ENCODE measurements at places on chromosomes 3 and 15.
A peak's percentile ranks its signal among the peaks of the same experiment; 100 is the strongest.

- no peak for DNase-seq
Measured at GRCh38 chr3:129940086-129940485, 34.4 kb upstream of the TRH start.

- DNase-seq, result peak; percentile 86
Measured at GRCh38 chr15:75455424-75455981, 4.0 kb upstream of the SIN3A start.

- DNase-seq, result no peak
Measured at GRCh38 chr3:133991209-133991608, 38.5 kb downstream of the SLCO2A1 start.

DNA sequence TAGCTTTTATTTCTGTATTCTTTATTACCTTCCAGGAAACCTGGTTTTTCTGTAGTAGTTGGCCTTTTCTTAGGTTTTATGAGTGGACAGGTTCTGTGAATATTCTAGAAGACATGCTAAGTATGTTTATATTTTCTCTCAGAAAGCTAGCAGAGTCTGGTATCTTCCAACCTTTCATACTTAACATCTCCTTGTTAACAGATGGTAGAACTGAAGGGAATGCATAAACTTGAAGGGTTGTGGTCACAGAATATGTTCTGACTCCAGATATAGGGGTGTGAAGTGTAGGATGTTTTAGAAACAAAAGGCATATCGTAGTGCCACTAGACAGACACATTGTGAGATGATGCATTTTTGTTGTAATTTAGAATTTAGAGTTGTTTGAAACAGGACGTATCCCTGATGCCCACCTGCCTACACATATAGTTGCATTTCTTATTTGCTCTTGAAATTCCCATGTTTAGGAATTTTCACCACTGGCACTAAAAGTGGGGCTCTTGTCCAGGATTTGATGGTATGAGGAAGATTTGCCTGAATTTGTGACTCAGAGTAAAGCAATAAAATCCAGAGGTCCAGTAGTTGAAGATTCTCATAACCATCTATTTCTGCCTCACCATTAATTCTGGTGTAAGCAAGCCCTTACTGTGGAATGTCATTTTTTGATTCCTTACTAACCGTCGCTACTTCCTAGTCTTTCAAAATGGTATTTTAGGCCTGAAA lies 274.5 kb downstream of the FEZF2 start:
- DNase-seq, result no peak

DNA sequence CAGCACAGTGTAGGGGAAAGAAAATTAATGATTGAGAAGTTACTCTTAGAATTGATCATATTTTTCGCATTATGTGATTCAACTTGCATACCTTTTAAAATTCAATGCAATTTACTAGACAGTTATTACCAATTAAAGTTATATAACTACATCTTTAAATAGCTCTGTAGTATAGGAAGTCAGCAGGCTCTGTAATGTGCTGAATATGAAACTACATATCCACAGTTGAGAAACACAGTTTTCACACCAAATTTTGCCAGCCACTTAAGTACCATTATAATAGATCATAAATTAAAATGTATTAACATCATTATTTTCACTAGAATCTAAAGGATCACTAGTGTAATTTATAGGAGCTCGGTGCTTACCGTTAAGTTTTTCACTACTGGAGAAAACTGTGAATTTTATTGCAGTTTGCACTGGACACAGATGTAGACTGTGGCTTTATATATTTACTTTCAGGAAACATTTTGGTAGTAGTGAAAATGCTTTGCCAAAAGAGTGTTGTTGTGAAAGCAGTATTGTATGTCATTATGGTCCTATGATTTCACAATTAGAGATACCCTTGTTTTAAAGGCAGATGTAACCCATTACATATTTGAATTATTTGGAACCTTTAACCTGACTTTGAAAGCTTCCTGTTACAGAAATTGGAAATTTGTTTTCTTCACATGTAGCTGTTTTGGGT lies 113.6 kb downstream of the PLCL2 start:
- no peak for DNase-seq

GRCh38 chr15:85667491-85668424 lies 127.0 kb downstream of the KLHL25 start:
- DNase-seq, result no peak

DNA sequence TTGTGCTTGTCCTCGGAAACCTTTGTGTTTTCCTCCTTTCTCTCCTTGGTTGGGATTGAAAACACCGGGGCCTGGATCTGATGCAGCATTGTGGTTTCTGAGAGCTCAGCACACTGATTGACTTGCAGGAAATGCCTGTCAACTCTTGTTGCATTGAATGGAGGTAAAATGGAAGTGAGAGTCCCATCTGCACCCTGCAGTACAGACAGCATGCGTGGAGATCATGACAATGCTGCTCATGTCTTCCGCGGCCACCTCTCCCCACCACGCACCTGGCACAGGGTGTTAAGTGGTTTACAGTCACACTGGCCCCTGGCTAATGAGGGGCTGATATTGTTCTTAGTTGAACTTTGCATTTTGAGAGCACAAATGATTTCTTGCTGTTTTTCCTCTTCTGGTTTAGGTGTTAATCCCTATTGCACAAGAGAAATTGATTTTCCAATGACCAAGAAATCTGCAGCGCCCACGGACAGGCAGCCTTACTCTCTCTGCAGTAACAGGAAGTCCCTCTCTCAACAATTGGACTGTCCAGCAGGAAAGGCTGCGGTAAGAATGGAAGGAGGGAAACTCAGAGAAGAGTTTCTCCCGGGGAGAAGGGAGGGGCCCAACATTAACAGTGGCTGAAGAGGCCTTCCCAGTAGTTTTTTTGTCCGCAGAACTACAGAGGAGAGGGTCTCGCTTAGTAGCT lies 58.5 kb downstream of the STARD5 start:
- no peak for DNase-seq

- DNase-seq, result no peak
Measured at GRCh38 chr3:16802389-16802788, 82.4 kb upstream of the PLCL2 start.

DNA sequence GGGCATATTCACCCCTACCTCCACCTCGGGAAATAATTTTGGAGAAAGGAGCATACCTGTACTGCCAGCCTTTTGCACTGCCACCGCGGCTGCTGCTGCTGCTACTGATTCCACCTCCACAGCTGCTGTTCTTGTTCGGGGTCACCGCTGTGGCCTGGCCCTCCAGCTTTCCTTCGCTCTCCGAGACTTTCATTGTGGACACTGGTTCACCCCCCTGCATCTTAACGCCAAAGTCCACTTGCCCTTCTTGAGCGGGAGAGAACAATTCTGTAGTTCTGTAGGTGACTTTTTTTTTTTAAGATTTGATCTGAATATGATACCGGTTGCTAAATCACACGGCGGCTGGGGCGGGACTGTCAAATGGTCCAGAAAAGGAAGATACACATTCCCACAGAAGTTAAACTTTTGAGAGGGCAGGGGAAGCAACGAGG lies 701 bp downstream of the OSBPL11 start:
- no peak for DNase-seq

- no peak for DNase-seq
Measured at GRCh38 chr3:64518496-64518895, 169.3 kb downstream of the ADAMTS9 start.

DNA sequence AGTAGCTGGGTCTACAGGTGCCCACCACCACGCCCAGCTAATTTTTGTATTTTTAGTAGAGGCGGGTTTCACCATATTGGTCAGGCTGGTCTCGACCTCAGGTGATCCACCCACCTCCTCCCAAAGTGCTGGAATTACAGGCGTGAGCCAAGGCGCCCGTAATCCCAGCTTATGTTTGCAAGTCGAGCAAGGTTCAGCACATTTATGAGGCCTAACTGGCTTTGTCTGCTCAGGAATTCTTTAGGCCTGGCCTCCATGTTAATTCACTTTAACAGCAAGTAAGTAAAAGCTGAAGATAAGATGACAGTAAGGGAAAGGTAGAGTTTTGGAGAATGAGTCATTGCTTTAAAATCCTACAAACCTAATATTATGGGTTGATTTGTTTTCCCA lies 24.6 kb downstream of the SIDT1 start:
- DNase-seq, result no peak

GRCh38 chr3:5112043-5112442 lies 10.0 kb upstream of the ARL8B start:
- DNase-seq, result no peak

DNA sequence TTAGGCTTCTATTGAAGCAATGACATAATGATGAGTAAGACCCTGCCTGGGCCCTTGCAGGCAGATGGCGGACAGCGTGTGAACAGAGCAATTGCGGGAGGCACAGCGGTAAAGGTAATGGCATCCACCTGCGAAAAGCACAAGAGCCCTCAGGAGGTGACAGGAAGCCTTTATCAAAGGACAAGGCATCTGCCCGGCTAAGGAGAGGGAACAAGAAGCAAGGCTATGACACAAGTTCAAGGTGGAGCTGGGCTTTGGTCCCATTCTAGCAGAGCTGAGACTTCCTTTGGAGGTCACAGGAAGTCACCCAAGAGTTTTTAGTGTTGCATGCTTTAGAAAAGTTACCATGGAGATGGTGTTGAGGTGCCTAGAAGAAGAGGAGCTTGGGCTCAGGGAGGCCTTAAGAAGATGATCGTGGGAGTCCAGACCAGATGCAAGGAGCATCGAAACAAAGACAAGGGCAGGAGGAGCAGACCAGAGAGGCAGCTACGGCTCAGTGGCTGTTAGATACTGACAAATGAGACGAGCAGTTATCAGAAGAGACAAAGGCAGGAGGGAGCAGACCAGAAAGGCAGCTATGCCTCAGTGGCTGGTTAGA lies 34.5 kb downstream of the OSBPL10 start:
- DNase-seq, result no peak

- no peak for DNase-seq
Measured at GRCh38 chr3:138452436-138452835, 18.0 kb downstream of the ESYT3 start.

GRCh38 chr3:138196023-138196422 lies 8.9 kb downstream of the ARMC8 start:
- DNase-seq, result no peak

DNA sequence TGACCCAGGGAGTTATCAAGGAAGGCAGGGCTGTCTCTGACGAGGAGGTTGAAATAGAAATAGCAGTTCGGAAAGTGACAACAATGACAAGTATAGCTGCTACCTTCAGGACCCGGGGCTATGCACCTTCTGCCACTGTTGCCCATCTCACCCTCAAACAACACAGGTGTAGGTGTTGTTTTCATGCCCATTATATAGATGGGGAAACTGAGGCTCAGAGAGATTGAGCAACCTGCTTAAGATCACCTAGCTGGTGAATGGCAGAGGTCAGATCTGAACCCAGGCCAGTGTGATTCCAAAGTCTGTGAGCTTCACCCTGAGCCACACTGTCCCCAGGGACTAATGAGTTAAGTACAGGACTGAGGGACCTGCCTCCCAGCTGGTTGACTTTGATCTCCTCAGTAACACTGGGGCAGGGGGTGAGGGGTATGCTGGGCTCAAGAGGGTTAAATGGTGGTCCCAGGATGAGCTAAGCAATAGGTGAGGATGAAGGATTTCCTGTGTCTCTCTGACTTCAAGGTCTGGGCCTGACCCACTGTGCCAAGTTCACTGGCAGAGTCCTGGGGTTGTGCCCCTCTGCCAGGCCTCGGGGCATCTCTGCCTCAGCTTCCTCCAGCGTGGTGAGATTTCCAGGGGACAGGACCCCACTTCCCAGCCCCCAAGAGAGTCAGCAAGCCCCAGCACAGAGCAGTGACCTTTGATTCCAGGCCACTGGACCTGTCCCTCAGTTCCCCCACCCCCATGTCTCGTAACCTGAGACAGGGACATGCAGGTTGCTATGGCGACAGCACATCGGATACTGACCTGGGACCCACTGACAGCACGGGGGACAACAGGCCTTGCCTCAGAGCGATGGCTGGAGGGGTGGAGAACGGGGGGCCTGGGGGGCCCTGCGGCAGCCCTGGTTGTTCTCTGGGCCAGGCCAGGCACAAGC lies 35.0 kb downstream of the ATP2B2 start:
- DNase-seq, result peak; percentile 68

DNA sequence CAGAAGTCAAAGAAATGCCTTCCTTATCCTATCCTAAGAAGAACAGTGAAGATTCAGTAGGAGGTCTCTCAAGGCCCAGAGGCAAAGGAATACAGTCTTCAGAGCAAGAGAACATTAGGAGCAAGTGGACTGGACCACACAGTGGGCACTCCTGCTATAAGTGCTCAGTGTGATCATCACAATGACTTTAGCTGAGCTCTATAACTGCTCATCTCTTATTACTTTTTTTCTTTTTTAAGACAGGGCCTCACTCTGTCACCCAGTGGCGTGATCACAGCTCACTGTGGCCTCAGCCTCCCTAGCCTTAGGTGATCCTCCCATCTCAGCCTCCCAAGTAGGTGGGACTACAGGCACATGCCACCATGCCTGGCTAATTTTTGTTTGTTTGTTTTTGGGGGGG lies 48.1 kb downstream of the COL8A1 start:
- no peak for DNase-seq

DNA sequence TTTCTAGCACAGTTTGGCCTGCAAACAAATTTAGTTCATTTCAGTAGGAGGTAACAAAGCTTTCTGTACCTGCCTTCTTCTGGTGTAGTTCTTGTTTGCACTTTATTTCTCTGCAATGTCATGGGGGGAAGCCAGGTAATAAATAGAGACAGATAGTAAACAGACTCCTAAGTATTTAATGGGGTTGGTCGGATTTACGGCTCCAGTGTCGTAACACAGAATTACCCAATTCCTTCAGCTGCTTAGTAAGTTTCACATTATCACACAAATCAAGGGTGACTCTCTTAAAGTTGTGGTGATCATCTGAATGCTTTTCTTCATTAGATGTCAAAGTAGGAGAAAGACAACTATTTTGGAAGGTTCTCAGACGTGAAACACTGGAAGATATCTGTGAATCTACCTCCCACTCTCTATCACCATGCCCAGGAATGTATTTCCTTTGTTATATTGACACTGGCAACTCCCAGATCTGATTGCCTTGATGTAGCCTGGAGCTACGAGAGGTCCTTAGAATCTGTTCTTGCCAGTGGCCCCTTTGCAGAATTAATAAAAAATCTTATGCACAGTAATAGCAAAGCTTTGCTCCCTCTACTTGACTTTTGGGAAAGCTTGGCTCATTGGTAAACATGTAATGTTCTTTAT lies 25.0 kb upstream of the TMC3 start:
- no peak for DNase-seq

- DNase-seq, result no peak
Measured at GRCh38 chr3:108134555-108134880, 43.7 kb upstream of the CD47 start.

DNA sequence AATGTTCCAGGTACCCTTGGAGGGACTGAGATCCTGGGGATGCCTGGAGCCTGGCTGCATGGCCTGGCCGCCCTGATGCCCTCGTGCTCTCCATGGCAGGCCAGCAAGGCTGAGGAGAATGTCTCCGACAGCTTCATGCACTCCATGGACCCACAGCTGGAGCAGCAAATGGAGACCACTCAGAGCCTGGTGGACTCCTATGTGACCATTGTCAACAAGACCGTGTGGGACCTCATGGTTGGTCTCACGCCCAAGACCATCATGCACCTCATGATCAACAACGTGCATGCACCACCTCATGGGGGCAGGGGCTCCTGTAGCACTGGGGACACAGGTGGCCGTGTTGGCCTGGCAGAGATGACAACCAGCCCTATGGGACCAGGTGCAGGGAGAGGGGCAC lies 19.7 kb downstream of the GOLGA6A start:
- no peak for DNase-seq

DNA sequence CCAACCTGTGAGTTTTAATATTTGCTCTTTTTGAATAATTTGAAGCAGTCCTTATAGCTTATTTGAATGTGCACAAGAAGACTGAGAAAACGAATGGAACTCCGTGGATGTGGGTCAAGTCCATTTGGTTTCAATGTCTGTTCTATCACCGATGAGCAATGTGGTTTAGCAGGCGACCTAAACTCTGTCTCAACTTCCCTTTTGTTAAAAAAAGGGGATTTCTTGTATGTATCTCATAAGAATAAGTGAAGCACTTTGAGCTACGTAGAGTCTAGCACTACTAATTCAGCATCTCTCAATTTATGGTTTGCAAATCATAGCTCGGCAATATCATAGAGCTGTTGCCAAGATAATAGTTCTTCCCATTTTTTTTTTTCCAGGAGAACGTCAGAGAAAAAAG lies 4.6 kb upstream of the SKIL start:
- DNase-seq, result no peak

Measured in glutamatergic neuron (in vitro differentiated cells).